ENCODE measurements at places on chromosomes 4 and X. TPM values are rescaled to one million over a fixed set of nuclear protein-coding genes. Genes with fewer than 3 reads are reported as not detected.
A peak's percentile ranks its signal among the peaks of the same experiment; 100 is the strongest.

GPR143 gene
- not detected for total RNA-seq

DNA sequence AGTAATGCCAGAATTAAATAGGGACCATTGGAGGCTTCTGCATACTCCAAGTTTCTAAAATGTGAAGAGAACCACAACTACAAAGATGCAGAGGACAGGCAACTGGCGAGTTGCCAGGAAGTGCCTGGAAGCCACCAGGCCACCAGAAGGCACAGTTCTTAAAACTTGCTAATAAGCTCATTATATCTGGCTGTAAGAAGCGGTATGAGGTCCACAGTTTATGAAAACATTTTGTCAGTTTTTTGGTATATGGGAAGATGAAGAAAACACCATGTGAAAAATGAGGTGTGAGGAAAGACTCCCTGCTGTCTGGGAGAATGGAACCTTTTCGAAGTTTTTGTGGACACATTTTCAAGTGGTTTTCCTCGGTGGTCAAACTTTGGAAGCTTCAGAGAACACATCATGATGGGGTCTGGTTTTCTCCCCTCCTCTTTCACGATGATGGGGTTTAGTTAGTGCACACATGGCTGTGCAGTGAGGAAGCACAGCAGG, 202.7 kb downstream of the NR3C2 start:
- DNase-seq: peak; percentile 47

TXK gene
- total RNA-seq: 0.43 TPM

GRCh38 chrX:41350150-41350975, 16.4 kb downstream of the DDX3X start:
- no peak for DNase-seq

- no peak for DNase-seq
These were observed 41.7 kb downstream of the TMEM164 start for GRCh38 chrX:110044346-110045249.

DNA sequence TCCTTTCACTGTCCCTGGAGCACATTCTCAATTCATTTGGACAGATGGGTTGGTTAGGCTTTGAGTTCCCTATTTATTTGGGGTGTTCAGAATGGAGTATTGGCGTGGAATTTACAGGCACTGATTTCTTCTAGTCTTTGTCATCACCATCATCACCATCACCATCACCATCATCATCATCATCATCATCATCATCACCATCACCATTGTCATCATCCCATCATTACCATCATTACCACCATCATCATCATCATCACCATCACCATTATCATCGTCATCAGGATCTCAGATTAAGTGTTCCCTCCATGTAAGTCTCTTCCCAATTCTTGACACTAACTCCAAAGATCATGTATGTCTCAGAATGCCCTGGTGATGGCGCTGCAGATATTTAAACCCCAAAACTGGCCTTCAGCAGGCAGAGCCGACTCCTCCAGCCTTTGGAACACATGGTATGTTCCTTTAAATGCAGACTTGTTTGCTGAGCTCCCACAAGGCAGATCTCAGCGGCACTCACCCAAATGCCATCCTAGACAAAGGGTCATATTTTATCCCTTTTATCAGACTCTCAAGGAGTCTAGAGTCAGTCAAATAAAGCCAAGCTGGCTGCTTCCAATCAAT, 19.8 kb upstream of the FAM9A start:
- DNase-seq: no peak

KLHL34 gene
- 4.2 TPM for total RNA-seq

XAGE2 gene
- not detected for total RNA-seq

DNA sequence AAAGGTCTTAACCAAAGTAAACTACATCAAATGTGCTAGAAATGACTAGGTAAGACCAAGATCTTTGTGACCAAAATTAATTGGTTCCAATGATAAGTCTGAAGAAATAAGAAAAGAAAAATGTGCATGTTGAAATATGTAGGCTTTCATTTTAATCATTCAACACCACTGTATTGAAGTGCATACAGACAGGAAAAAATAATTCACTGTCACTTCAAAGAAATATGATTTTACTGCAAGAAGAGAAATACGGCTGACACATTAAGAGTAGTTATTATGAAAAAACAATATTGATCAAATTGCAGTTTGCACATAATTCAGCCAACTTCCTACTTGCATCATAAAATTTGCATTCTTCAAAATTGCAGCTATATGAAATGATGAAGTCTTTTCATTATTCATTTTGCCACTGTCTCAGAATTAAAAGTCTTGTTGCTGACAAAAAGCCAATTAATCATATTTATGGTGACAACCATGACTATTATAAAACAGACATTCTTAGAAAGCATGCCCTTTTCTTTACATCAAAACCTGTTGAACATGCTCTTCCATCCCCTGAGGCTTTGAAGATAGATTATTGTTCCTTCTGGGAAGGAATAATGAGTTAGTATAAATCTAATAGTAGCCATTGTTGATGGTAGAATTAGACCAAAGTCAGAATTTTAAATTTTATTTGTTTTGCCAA, 405.9 kb upstream of the MAD2L1 start:
- no peak for DNase-seq

MAGEB1 gene
- not detected for total RNA-seq

PCYT1B gene
- total RNA-seq: not detected

GRCh38 chr4:84931961-84932360, 34.5 kb downstream of the WDFY3 start:
- no peak for DNase-seq
